ENCODE measurements at places on chromosomes 6 and 20. TPM values are rescaled to one million over a fixed set of nuclear protein-coding genes. Genes with fewer than 3 reads are reported as not detected.
A peak's percentile ranks its signal among the peaks of the same experiment; 100 is the strongest.

DNA sequence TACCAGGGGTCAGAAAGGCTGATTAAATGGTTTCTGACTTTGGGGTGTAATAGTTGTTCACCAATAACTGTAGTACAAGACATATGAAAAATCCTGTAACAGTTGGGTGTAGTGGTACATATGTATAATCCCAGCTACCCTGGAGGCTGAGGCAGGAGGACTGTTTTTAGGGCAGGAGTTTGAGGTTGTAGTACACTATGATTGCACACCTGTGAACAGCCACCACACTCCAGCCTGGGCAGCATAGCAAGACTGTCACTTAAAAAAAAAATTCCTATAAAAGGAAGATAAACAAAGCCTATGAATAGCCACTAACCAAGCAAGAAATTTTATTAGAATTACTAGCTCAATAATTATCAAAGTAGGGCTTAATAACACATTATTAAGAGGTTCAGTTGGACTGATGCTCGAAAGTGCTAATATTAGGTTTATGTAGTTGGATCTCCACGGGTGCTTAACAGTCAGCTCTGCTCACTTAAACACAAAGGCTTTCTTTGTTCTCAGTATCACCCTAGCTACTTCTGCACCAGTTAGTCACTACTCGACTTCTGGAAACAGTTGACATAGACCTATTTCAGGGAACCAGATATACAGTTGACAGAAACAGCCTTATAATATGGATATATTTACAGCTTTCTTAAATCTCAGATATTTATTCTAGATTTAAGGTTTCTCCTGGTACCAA, 113.0 kb downstream of the MTFR2 start:
- no peak for DNase-seq

Gene ZNF217
- polyA plus RNA-seq: 21.4 TPM

Gene CST2
- polyA plus RNA-seq: not detected

Gene CST5
- not detected for polyA plus RNA-seq

- DNase-seq: no peak
Observed at GRCh38 chr6:104486035-104486434, 373.7 kb downstream of the HACE1 start.

Gene ADRM1
- polyA plus RNA-seq: 115 TPM

DNA sequence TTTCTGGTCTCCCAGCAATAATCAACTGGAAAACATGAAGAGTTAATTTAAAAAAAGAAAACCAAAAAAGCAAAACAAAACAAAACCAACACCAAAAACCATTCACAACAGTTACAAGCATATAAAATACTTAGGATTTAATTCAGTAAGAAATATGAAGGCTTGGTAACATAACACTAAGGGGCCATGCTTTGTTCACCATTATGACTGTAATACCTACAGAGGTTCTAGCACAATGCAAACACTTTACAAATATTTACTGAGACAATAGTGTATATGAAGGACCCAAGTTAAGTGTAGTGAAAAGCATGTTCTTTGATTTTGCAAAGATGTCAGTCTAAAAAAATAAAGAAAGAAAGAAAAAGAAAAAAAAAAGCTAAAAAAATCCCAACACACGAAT, 109.8 kb upstream of the EMILIN3 start:
- no peak for DNase-seq

GRCh38 chr6:36517408-36517807, 29.9 kb downstream of the STK38 start:
- no peak for DNase-seq

Gene ESR1
- 1.8 TPM for polyA plus RNA-seq

- peak; percentile 7 for DNase-seq
Observed at GRCh38 chr6:81228912-81229555, 523.4 kb downstream of the TENT5A start.

DNA sequence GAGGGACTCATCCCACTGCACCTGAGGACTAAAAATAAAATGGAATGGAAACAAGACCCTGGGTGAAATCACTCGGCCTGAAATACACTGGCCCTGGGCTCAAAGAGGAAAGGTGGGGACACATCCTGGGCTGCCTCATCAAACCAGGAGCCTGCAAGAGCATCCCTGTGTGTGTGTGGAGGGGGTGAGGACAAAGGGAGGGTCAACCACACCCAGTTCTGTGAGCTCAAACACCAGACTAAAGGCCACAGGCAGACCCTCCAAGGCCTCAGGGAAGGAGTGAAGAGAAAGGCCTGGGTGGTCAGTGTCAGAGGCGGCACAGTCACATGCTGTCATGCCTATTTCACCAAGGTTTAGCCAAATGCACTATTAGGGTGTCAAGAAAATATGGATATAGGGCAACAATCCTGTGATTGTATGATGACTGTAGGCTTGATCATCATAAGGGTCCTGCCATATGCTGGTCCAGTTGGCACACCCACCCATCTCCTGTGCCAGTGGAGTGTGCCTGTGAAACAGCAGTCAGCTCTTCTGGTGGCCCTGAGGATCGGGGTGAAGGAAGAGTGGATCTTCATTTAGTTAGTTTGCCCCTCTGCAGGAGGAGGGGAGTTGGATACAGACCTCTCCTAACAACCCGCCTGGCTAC, 28.9 kb downstream of the SRSF3 start:
- no peak for DNase-seq

GRCh38 chr6:33904747-33905065, 100.9 kb upstream of the MLN start:
- DNase-seq: no peak

Gene ERVFRD-1
- 0.22 TPM for polyA plus RNA-seq

Gene PARD6B
- polyA plus RNA-seq: 0.52 TPM

- DNase-seq: no peak
Observed at GRCh38 chr20:37984018-37984785, 49.1 kb downstream of the TTI1 start.

Gene PRRT1
- 10.8 TPM for polyA plus RNA-seq

- no peak for DNase-seq
Observed at GRCh38 chr20:32443386-32443974, 85.3 kb downstream of the ASXL1 start.

Gene OXT
- 0.48 TPM for polyA plus RNA-seq

Gene SRF
- 116 TPM for polyA plus RNA-seq

DNA sequence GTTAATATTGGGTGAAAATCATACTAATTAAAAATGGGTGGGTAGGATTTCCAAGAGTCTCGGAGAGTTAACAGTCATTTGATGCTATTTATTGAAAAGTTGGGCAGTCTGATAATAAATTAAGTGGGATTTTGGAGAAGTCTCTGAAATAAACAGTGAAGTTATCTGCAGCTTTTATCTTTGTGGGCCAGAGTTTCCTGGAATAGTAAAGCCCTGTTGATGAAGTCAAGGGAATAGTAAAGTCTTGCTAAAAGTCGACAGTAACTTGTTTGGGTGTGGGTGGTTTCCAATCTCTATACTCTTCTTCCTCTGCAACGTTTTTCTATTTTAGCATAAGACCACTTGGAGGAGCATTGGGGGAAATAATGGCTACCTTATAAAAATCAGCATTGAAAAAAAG, 493.6 kb downstream of the EPM2A start:
- DNase-seq: no peak

DNA sequence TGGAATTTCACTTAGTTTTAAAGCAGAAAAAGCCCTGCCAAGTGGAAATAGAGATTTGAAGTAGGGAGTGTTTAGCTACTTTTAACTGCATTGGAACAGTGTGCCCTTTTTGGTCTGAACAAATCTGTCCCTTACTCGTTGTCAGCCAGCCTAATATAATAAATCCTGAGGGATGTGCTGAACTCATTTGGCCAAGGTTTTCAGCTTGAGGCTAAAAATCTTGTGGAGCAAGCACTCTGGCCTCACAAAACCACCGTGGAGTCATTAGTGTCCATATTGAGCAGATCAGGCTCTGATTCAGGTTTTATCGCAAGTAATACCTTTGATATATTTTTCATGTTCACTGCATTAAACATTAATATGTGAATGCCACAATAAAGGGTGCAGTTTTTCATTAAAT, 383.5 kb downstream of the FRK start:
- peak; percentile 5 for DNase-seq

DNA sequence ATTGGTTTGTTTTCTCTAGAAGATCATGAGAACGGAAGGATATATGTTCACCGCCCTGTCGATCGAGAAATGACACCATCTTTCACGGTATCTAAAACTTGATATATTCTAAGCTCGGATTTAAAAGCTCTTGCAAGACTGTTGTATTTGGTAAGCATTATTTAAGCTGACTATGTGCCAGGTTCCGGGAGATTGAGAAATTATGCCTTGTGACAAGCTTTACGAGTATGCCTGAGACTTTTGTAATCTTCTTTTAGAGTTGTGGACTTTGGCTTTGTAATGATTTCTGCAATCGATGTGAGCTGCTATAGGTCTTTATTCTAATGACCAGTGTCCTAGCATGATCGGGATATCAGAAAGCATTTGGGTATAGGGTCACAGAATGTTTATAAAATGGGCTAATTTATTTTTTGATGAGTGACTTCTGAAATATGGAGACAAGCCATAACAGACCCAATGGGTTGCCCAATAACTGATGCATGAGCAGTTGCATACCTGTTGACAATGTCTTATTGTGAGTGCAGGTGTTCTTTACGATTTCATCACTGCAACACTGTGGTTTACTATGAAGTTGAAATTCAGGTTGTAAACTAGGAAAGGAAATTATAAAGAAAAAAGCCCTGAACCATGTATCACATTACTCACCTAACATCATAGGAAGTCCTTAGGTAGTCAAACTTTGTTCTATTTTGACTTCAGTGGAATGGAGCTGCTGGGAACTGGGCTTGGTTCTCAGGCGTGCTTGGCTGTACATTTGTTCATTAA, 14.0 kb downstream of the CDH26 start:
- no peak for DNase-seq

- no peak for DNase-seq
Observed at GRCh38 chr6:167553736-167554119, 228.8 kb downstream of the TTLL2 start.

DNA sequence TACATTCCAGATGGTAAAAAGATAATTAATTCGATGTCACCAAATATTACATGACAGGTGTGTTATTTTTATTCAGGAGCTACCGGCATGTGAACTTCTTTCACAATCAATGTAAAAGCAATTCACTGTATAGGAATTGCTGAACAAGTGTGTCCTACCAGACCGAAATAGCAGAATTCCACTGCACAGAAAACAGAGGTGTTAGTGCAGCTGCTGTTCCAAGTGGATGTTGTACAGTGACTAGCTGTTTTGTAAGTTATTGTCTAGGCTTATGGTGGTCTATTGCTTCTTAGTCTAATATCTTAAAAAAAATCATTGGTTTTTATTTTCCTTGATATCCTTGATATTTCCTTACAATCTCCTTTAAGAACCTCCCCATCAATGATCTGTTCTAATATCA, 107.4 kb downstream of the COL19A1 start:
- DNase-seq: no peak

DNA sequence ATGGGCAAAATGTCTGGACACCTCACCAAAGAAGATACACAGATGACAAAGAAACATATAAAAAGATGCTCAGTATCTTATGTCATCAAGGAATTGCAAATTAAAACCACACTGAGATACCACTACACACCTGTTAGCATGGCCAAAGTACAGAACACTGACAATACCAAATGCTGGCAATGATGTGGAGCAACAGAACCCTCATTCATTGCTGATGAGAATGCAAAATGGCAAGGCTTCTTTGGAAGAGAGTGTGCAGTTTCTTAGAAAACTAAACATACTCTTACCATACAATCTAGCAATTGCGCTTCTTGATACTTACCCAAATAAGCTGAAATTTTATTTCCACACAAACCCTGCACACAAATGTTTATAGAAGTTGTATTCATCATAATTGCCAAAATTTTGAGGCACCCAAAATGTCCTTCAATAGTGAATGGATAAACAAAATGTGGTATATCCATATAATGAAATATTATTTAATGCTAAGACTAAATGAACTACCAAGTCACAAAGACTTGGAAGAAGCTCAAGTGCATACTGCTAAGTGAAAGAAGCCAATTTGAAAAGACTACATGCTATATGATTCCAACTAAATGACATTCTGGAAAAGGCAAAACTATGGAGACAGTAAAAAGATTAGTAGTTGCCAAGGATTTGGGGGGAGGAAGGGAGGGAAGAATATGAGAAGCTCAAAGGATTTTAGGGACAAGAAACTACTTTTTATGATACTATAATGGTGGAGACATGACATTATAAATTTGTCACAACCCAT, 50.7 kb downstream of the TNFAIP3 start:
- DNase-seq: no peak

DNA sequence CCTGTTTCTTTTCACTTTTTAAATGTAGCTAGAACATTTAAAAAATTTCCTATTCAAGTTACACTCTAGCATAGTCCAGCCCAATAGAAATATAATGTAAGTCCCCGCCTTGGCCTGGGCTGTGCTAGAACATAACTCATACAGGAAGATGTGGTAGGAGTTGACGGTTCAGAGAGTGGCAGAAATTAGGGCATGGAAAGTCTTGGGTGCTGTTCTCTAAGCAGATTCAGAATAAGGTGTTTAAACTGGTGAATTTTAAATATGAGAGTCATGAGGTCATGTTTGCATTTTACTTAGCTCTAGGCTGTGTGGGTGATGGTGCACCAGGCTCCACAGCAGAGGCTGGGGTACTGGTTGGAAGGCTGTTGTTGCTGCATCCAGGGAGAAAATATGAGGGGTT, 256.5 kb downstream of the FARS2 start:
- no peak for DNase-seq

GRCh38 chr6:4872841-4873240, 96.6 kb downstream of the CDYL start:
- DNase-seq: no peak

GRCh38 chr6:122151066-122151465, 248.4 kb upstream of the HSF2 start:
- no peak for DNase-seq

DNA sequence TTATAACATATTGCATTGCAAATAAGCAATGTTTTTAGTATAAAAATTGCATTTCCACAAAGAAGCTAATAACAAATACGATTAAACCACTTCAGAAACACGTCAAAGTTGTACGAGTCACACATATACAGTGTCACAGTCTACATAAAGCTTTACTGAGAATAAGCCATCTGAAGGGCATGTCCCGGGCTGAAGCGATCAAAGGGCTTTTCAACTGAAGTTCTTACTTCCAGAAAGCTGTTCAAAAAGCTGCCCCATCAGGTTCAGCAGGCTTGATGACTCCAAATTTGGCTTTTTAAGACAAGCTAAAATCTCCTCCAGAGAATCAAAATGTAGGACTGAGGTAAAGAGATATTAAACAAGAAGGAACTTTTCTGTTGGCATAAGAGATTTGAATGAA, 37.5 kb upstream of the HAO1 start:
- DNase-seq: no peak

Gene ADGRG6
- polyA plus RNA-seq: 6.6 TPM

DNA sequence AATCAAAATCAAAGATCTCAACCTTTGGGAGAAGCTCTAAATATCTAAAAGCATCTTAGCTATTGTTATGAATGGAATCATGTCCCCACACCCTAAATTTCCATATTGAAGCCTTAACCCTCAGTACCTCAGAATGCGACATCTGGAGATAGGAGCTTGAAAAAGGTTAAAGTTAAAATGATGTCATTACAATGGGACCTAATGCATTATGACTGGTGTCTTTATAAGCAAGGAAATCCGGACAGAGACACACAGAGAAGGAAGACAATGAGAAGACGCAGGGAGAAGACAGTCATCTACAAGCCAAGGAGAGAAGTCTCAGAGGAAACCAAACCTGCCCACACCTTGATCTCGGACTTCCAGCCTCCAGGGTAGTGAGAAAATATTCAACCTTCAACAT, 46.1 kb downstream of the KIF13A start:
- DNase-seq: no peak
